Hematopoietic multipotent progenitor cell treated with erythropoietin and hydrocortisone succinate and interleukin-3 and kit ligand, for 17 days (in vitro differentiated cells): ENCODE measurements at places on chromosomes 2 and 18.

GRCh38 chr2:188734691-188735090 lies 239.5 kb upstream of the COL3A1 start:
- no peak for DNase-seq

GRCh38 chr2:160114020-160114419 lies 51.6 kb upstream of the PLA2R1 start:
- DNase-seq = no peak

DNA sequence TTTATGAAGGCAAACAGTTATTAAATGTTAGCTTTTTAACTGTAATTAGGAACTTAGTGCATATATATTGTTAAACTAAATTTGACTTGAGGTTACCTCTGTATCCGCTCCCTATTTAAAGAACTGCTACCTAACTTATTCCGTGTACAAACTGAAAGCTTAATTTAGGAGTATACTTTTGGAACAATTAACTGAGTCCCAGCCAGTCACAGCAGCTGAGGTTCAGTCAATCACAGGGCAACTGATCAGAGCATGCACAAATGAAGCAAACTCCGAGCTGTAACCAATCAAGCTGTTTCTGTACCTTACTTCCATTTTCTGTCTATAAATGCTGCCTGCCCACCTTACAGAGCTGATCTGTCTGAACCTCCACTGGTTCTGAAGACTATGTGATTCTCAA lies 61.2 kb downstream of the RAB3GAP1 start:
- DNase-seq = no peak

DNA sequence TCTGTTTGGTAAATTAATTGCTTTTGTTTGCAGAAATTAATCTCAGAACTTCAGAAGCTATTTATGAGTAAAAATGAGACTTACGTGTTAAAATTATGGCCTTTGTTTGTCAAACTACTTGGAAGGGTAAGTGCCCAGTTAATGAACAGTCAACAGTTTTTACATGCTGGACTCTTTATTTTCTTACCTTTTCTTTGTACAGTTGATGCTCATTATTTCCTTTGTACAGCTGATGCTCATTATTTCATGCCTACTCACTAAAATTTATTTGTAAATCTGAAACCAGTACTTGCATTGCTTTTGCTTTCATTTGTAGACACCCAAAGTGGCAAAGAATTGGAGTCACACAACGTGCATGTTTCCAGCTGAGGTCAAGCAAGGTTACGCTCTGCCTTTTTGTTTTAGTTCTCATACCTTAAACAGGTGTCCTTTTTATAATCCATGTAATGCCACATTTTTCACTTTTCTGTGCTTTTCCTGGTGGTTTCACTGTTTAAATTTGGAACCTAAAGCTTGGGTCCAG lies 13.3 kb downstream of the RIF1 start:
- no peak for DNase-seq

DNA sequence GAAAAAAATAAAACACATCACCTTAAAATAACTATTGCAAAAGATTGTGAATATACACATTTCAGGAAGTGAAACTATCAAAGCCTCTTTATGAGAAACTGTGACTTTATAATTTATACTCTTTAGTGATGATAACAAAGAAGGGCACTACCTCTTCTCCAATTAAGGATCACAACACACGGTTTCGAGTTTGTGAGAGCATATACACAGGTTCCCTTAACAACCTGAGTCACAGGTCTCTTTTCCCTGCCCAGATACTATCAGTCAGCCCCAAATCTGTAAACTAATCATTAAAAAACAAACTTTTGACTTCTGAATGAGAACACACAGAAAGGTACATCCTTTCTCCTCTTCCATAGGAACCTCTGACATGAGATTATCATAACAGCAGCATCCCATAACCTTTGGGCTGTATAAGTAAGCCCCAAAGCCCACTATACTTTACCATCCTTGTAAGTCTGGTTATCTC lies 44.9 kb downstream of the PTPN2 start:
- DNase-seq = no peak

- DNase-seq = no peak
Measured at GRCh38 chr18:63348508-63349136, 18.4 kb downstream of the KDSR start.

- no peak for DNase-seq
Measured at GRCh38 chr2:214492152-214492551, 81.3 kb downstream of the VWC2L start.

GRCh38 chr2:47354013-47354847 lies 48.7 kb upstream of the MSH2 start:
- no peak for DNase-seq

DNA sequence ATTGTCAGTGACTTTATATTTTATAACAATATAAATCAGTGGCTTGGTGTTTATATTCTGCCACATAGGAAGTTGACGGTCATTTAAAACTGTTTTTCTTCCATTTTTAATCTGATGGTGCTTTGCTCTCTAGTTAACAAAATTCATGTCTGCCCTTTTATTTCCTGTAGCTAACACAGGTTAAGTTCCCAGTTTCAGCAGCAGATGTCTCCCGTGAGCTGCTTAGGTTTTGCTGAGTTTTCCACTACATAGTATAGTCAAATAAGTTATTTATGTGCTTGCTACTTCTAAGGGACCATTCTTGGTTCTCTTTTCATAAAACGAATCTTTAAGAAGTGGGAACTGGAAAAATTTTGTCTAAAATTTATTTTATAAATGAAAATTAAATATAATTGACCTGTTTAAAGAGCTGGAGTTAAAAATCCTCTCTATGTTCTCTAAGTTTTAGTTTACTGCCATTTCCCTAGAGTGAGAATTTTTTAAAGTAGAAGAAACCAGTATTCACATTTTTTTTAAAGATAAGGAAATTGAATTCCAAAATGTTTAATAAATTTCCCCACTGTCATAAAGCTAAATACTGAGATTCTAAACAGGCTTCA lies 20.6 kb downstream of the HTR2B start:
- DNase-seq = peak; percentile 67

DNA sequence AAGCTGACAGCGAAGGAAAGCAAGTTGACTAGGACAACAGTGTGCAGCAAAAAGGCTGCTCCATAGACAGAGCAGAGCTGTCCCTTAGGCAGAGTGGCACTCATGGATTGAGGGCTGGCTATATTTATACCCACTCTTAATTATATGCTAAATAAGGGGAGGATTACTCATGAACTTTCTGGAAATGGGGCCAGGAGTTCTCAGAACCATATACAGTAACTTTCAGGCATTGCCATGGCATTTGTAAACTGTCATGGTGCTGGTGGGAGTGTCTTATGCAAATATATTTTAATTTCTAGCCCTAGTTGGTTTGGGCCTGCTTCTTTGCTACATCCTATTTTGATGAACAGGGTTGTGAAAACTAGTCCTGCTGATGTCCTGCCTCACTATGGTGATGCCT lies 279.5 kb upstream of the MGAT5 start:
- DNase-seq = no peak

DNA sequence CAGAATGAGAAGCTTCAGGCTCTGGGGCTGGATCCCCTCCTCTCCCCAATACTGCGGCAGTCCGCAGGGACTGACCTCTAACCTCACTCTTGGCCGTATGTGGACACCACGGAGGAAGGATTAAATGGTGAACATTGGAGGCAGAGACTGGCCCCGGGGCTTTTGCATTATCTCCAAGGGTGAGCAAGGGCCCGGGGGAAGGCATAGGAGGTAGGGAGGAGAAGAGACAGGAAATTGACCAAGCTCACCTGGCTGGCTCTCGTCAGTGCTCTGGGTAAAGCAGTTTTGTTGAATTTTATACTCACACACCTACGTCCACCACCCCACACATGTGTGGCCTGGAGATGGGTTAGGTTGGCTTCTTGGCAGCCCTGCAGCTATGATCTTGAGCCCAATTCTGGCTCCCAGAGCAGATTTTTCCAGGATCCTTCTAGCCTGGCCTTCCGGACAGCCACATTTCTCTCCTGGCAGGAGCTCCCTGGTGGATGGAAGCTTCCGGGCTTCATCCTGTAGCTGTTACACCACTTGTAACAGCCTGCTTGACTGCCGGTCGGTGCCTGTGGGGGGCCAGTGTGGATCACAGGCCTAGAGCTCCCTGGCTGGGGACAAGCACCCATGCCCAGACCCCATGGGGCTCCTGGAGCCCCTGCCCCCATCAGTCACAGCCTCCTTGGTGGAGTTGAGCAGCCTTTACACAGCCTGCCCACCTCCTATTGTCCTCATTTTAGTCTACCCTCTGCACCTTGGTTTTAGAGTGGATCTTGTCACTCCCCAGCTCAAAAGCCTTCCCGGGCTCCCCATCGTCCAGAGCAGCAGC lies 7.6 kb downstream of the ITM2C start:
- DNase-seq = no peak

GRCh38 chr18:51621864-51622160 lies 424.3 kb upstream of the MEX3C start:
- DNase-seq = no peak

DNA sequence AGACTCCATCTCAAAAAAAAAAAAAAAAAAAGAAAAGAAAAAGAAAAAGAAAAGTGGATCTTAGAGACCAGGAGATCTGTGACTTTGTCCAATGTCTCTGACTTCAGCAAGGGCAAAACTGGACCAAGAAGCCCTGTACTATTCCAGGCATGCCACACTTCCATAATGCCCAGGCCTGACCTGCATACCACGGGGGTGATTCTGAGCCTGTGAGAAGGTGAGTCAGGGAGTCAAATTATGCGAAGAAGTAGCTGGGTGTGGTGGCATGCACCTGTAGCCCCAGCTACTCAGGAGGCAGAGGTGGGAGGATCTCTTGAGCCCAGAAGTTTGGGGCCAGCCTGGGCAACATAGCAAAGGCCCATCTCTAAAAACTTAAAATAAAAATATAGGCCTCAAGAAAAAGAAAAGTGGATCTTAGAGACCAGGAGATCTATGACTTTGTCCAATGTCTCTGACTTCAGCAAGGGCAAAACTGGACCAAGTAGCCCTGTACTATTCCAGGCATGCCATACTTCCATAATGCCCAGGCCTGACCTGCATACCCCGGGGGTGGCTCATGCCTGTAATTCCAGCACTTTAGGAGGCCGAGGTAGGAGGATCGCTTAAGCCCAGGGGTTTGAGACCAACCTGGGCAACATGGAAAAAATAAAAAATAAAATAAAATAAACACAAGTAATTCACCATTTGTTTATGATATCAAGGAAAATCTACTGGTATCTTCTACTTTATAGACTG lies 12.2 kb upstream of the PUM2 start:
- DNase-seq = no peak

- DNase-seq = no peak
Measured at GRCh38 chr2:172300851-172301250, 126.5 kb upstream of the ITGA6 start.

DNA sequence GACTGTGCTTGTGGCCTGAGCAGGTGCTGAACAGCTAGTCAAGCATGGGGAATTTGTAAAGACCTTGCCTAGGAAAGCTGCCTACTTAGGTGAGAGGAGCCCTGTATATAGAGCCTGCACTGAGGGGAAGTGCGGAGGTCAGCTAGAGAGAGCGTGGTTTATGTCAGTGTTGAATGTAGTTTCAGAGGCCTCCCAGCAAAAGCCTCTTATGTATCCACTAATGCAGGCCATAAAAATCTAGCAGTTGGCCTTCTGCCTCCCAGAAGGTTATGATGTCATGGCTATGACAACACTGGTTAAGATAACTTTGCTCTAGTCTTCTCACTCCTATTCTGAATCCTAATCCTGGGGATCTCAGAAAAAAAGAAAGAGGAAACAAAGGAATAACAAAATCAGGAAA lies 88.9 kb downstream of the ASXL3 start:
- DNase-seq = no peak

DNA sequence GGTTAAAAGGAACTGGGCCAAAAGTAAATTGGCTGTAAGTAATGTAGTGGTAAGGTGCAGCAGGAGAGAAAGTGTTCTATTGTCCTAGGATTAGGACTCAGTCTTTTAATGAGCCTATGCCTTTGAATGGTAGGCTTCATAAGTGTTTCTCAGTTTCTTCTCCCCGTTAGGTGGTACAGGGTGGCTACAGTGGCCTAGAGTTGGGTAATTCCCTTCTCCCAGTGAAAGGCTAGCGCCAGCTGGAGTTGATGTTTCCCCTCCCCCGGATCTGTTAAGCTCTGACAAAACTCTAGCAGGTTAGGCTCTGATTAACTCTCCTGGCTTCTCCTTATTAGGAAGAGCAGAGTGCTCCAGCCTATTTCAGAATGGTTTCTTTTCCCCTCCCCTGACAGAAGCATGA lies 127.7 kb downstream of the DNAH6 start:
- no peak for DNase-seq

DNA sequence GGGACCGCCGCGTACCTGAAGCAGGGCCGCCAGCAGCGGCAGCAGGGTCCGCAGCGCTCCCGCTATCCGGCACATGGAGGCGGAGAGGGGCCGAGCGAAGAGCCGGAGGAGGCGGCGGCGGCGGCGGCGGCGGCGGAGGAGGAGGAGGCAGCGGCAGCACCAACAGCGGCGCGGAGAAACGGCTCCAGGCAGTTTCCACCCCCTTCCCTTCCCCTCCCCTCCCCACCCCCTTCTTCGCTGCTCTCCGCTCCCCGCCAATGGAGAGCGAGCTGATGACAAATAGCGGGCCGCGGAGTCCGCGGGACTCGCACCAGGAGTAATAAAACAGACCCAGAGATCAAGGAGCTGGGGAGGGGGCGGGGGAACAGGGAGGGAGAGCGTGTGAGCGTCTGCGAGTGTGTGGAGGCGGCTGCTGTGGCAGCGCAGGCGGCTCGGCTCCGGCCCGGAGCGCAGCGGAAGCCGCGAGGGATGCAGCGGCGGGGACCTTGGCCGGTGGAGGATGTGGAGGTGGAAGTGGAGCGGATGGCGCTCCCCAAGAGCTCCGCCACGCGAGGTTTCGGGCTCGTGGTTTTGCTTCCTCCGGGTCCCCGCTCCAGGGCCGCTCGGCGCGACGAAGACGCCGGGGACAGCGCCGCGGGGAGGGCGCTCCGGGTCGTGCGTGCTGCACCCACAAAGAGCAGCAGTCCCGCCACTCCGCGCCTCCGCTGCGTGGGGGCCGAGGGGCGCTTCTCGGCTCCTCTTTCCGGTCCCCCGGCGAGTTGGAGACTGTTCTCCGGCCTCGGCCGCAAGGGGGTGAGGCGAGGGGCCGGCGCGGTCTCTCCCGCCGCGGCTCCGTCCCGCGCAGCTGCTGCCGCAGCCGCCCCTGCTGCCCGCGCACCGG lies at the start of gene CDH2:
Gene CDH2 (minus strand): TSS at position 183 of the 880 bp plus-strand sequence. CDS start 108 bp downstream, at position 75.
- DNase-seq = no peak

DNA sequence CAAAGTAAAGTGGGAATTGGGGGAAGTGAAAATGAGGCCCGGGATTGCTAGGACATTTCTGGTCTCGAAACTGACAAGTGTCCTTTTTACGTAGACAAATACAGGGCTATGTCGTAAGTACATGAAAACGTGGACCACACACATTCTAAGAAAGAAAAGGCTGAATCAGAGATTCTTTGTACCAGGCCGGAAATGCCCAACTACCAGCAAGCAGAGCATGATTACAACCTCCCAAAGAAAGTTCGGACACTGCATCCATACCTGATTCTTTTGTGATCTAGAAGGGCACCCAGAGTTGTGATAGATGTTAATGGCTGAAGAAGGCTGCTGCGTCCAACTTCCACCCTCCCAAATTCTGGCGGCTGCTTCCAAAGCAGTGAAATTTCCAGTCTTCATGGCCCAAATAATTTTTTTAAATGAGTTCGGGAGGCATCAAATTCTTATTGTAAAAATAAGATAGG lies 1.7 kb downstream of the RBMS1 start:
- DNase-seq = no peak

GRCh38 chr2:213627835-213628460 lies 343.7 kb downstream of the SPAG16 start:
- DNase-seq = no peak

GRCh38 chr2:212536817-212537725 lies 1.5 kb downstream of the ERBB4 start:
- DNase-seq = no peak

- DNase-seq = no peak
Measured at GRCh38 chr2:44528595-44528994, 166.8 kb downstream of the CAMKMT start.
